ENCODE measurements at places on chromosomes 5 and 9.

DNA sequence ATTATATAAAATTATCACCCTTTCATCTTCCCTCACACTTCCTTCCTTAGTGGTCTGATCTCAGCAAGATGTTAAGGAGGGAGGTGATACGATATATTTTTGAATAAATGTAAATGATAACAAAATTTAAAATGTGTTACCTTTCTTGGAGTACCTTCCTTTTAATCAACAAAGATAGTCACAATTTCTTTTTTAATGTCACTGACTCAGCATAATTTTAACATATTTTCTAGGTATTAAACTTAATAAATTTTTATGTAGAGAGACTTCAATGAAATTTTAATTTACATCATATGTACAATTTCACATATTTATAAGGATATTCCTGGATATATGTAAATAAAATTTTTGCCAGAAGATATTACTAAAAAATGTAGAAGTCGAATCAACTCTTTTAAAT is 125.0 kb upstream of the FBN2 start:
- DNase-seq, result no peak

GRCh38 chr5:95771892-95772291 is 40.8 kb downstream of the RHOBTB3 start:
- no peak for DNase-seq

DNA sequence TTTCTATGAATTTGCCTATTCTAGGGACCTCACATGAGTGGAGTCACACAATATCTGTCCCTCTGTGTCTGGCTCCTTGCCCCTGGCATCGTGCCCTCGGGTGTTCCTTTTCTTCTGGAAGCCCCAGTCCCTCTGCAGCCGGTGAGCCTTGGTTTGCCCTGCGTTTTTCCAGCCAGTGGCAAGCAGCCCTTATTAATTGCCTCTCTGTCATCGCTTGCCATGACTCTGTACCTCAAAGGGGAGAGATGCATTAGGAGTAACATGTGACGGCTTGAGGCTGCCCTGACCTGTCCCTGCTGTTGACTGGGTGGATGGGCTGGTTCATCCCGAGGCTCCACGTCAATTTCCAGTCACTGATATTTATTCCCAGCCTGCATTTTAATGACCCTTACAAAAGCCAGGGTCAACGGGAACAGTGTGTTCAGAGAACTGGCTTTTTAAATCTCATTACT is 87.3 kb downstream of the CFAP90 start:
- no peak for DNase-seq

GRCh38 chr9:127132921-127133647 is 10.6 kb upstream of the ANGPTL2 start:
- peak; percentile 39 for DNase-seq
